Activated CD8-positive, alpha-beta memory T cell treated with anti-CD3 and anti-CD28 coated beads, Interleukin-2, amount 10 ng/mL, durations not matched to agents 7 days and 5 days (primary cell): ENCODE measurements at places on chromosomes 3 and 15. TPM values are rescaled to one million over a fixed set of nuclear protein-coding genes. Genes with fewer than 3 reads are reported as not detected.
A peak's percentile ranks its signal among the peaks of the same experiment; 100 is the strongest.

- peak; percentile 56 for DNase-seq
Measured at GRCh38 chr15:39583596-39584265, 2.9 kb downstream of the THBS1 start.

TMEM43 gene
- total RNA-seq = 31.8 TPM

GRCh38 chr3:155387571-155387970 lies 94.1 kb upstream of the STRIT1 start:
- DNase-seq = no peak

SLC2A2 gene
- not detected for total RNA-seq

- DNase-seq = no peak
Measured at GRCh38 chr15:57169643-57170042, 206.7 kb upstream of the CGNL1 start.
